ENCODE measurements at places on chromosomes 1 and 21.
A peak's percentile ranks its signal among the peaks of the same experiment; 100 is the strongest.

DNA sequence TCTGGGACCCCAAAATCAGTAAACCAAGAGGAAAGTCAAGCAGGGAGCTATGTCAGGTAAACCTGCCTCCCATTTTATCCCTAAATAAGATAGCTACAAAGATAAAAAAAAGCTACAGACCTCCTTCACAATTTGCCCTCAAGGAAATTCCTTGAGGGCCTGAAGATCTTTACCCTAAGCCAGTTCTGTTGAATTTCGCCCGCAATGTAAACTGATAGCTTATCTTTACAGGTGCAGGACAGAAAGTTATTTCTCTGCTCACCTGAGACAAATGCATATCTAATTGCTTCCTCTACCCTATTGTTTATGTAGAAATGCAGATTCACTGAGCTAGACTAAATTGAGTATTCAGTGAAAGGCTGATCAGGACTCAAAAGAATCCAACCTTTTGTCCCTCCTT, 153.4 kb upstream of the CHRM3 start:
- DNase-seq = no peak

DNA sequence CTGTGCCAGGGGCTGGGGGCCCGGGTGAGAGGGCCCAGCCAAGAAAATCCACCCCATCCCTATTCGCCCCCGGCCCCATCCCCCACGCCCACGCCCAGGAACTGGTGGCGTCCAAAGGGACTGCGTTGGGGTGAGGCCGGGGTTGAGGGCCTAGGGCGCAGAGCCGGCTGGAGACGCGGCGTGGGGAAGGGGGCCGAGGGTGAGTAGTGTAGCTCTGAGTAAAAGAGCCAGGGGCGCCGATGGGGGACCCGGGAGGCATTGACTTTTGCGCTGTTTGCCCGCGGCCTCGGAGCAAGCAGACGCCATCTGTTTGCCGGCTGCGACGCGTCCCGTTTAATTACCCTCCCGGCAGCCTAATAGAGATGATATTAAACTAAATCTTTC, 3.5 kb upstream of the DMRTA2 start:
- no peak for DNase-seq

GRCh38 chr1:228646717-228647522, 88.4 kb upstream of the RHOU start:
- peak; percentile 39 for DNase-seq

DNA sequence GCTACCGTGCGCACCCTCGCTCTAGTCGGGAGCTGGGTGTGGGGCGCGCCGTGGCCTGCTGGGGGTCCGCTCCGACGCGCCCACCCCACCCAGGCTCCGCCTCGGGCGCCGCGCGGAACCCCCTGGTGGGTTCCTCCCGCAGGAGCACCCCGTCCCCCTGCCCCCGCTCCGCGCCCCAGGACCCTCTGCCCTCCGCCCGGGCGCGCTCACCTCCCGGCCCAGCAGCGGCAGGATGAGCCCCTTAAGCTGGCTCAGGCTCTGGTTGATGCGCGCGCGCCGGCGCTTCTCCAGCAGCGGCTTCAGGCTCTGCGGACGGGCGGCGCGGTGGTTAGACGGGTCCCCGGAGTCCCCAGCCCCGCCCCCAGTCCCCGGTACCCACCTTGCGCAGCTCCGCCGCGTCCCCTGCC, 319 bp downstream of the HES2 start:
- peak; percentile 15 for DNase-seq

GRCh38 chr1:219271818-219272535, 98.3 kb downstream of the LYPLAL1 start:
- DNase-seq = no peak

DNA sequence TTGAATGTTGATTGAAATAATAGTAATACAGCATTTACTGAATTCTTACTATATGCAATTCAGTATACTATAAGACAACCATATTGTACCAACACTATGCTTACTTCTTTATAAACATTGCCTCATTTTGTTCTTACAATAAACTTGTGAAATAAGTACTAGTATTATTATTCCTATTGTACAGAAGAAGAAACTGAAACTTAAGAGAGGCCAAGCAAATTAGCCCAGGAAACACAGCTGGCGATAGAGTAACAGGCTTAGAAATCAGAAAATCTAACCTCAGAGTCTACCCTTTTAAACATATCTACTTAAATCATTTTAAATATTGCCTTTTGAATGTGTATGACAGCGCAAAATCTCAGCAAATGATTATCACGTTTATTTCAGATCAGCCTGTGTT, 41.7 kb downstream of the FASLG start:
- no peak for DNase-seq

GRCh38 chr1:47953661-47954060, 43.5 kb downstream of the TRABD2B start:
- no peak for DNase-seq

- no peak for DNase-seq
Observed at GRCh38 chr1:18297896-18298648, 182.7 kb upstream of the KLHDC7A start.

DNA sequence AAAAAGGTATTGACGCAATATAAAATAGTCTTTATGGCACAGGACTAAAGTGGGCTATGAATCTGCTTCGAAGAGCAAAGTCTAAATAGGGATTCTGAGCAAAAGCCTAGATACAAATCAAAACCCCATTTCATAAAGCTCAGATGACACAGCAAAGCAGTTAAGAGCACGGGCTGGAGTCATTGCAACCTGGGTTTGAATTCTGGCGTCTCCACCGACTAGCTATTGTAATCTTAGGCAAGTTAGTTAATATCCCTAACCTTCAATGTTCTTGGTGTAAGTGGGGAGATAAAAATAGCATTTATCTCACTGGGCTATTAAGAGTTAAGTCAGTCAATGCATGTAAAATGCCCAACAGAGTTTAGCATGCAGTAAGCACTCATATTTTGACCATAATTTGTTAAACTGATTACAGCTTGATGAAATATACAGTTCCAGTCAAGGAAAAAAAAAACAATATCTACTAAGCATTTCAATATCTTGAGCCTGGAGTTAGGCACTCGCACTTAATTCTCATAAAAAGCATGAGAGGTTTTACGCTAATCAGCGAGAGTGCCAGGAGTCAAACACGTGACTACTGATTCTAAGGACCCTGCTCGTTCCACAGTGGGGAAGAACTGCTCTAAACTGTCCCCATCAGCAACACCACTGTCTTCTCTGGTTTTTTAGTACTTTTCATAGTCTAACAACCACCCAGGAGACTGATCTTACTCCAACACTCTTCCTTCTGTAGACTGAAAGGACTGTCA, 75.5 kb downstream of the JAK1 start:
- DNase-seq = no peak

DNA sequence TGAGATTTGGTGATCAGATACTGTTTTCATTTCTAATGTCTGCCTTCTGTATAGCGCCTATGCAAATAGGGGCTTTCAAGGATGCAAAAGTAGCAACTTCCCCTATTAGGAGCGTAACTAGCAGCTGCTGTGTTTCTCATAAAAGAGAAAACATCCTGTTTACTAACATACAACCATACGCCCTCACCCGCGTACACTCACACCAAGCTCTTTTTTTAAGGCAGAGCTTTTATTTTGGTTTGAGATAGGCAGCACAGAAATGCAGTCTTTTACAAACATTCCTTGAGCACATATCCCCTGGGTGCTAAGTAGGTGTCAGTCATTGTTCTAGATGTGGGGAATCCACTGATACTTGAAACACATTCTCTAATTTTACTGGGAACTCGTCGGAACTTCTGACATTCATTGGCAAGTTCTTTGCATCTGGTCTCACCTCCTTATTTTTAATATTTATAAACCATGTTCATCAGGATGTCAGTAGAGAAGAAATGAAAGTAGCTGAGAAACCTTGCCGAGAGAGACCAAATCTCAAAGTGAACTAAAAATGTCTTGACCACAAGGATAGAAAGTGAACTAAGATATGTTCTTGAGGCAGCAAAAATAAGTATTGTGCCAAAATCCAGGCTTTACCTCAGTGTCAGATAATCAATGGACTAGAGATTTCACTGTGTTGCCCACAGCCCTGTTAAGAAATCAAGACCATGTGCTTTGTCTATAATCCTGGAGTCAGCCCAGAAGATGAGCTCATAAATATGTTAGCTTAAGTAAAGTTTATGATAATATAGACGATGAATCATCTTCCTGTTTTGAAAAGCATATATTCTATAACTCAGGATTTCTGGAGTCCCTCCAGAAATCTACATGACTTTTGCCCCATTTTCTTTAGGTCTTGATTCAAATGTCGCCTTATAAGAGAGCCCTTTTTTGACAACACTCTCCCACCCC, 350.9 kb downstream of the ST6GALNAC3 start:
- DNase-seq = no peak

DNA sequence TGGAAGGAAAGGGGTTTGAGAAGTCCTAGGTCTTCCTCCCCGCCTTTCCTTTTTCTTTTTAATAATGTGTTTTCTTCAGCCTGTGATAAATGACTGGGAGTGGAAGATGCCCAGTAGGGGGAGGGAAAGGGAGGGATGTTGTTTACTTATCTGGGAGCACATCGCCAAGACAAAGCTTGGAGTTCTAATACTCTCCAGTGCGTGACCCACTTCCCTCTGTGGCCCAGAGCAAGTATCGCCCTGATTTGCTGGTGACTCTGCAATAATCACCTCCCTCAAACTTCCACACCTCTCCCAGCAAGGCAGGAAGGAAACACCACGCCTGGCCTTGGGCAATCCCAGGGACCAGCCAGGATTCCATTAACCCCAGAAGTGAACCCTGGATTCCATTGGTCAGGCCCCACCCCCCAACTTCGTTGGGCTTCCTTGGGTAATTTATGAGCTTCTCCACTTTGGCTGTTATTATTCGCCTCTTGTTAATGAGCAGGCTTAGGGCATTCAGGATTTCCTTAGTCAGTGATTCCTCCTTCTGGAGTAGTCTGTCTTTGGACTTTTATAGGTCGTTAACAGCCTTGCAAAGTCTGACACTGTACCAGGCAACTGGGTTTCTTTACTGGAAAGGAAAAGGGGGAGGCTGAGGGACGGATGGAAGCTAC, 24.3 kb upstream of the GRHL3 start:
- DNase-seq = no peak
